ENCODE measurements at places on chromosomes 13 and 19.

GRCh38 chr13:70311191-70311590 lies 202.9 kb upstream of the KLHL1 start:
- DNase-seq: no peak

DNA sequence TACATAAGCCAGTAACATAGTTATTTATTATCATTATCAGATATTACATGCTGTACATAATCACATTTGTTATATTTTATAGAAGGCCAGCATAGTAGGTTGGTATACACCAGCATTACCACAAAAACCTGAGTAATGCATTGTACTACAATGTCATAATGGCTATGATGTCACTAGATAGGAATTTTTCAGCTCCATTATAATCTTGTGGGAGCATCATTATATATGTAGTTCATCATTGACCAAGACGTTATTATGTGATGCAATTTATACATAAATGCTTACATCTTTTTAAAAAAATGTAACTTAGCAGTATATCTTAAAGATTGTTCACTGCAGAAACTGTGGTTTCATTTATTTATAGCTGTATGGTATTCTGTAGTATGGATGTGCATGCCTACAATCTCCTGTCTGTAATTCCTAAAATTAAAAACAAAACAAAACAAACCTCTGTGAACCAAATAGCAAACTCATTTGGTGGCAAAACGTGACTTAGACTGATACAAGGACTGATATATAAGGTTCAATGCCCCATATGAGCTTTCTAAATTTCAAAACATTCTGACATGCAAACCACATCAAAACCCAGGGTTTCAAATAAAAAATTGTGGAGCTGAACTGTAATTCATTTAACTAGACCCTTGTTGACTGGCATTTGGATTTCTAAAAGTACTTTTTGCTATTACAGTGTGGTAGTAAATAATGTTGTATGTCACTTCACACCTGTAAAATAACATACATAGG lies 250.9 kb downstream of the DLEU7 start:
- no peak for DNase-seq

DNA sequence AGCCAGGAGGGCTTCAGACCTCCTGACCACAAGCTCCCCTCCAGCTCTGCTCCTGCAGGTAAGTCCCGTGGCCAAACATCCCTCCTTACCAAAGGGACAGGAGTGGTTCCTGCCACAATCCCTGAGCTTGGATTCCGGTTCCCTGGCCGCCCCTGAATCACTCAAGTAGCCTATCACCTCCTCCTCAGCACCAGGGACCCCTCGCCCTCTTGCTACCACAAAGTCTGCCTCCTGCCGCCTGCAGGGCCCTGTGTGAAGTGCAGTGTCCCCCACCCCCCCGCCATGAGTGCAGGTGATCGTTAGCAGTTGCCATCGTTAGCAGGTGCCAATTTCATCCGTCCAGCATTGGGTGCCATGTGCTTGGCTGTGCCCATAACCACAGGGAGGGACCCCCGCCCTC lies 40.8 kb upstream of the RANBP3 start:
- no peak for DNase-seq

GRCh38 chr19:55592391-55593090 lies 6.8 kb downstream of the FIZ1 start:
- DNase-seq: no peak

GRCh38 chr19:41691268-41691970 lies 3.3 kb upstream of the CEACAM7 start:
- no peak for DNase-seq

DNA sequence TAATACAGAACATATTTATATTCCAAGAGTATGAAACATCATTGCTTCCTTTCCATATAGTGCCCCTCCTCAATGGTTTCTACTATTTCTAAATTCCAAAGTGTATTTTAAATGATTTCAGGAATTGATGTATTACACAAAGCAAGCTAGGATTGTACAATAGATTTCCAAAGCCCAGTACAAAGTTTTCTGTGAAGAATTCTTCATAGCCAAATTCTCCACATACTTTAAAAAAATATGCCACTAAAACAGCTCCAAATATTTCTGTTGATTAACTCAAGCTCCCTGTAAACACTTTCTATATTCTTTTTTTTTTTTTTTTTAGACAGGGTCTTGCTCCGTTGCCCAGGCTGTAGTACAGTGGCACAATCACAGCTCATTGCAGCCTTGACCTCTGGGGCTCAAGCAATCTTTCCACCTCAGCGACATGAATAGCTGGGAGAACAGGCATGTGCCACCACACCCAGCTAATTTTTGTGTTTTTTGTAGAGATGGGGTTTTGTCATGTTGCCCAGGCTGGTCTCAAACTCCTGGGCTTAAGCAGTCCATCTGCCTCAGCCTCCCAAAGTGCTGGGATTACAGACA lies 50.6 kb downstream of the ELF1 start:
- no peak for DNase-seq

DNA sequence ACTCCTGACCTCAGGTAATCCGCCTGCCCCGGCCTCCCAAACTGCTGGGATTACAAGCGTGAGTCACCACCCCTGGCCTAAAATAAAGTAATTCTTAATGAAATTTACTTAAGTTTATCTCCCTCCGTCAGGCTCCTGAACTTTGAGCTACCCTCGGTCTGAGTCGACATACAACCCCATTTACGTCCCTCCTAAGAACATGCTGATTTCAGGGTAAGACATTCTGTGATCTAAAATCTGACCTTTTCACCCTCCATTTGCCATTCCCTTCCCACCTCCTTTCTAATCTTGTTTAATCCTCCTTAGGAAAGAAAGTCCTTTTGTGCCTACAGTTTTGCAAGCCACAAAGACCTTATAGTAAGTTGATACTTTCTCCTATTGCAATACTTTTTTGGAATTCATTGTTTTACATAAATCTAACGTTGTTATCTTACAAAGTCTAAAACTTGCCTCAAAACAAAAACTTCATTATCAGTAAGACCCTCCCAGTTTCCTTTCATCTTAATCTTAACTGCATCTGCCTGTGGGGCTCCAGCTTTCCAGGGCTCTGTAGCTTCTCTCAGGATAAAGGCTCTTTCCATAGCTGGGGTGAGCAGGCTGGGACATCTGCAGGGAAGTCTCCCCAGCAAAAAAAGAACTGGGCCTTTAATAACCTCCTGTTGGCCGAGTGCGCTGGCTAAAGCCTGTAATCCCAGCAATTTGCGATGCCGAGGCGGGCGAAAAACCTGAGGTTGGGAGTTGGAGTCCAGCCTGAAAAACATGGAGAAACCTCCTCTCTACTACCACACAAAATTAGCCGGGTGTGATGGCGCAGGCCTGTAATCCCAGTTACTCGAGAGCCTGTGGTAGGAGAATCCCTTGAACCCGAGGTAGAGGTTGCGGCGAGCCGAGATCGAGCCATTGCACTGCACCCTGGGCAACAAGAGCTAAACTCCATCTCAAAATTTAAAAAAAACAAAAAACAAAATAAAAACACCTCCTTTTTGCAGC lies 143.1 kb downstream of the ZNF737 start:
- DNase-seq: no peak

DNA sequence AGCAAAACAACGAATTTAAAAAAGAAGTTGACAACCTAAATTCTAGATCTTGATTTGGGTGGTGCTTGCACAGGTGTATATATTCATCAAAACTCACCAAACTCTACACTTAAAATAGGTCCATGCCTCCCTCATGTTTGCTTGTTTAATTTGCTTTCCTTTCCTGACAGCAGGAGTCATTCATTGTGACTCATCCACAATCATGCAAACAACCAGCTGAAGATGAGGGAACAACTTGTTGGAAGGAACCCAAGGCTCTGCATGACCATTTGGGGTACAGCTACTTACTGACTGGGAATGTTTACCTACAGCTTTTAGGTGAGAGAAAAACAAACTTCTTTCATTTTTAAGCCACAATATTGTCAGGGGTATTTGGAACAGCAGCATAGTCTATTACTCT lies 96.6 kb downstream of the RXFP2 start:
- no peak for DNase-seq

DNA sequence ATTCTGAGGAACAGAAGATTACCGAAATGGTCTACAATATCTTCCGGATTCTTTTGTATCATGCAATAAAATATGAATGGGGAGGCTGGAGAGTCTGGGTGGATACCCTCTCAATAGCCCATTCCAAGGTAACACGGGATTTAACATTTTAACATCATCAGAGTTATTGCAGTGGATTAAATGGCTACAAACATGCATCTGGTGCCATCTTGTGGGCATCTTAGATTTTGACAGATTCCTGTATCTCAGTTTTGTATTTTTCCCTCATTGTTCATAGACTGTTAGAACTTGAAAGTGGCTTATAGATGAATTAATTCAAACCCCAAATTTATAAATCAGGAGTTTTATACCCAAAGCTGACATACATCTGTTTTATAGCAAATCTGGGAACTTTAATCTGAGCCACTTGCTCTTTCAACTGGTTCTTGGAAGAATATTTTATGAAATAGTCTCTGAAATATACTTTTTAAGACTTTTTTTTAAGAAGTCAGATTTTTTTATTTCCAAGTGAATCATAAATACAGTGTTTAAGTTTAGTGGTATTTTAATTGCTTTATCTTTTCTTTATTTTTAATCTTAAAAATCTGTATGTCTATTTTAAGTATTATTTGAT lies 215.2 kb downstream of the NBEA start:
- no peak for DNase-seq
